ENCODE measurements at places on chromosomes 11 and 22.

DNA sequence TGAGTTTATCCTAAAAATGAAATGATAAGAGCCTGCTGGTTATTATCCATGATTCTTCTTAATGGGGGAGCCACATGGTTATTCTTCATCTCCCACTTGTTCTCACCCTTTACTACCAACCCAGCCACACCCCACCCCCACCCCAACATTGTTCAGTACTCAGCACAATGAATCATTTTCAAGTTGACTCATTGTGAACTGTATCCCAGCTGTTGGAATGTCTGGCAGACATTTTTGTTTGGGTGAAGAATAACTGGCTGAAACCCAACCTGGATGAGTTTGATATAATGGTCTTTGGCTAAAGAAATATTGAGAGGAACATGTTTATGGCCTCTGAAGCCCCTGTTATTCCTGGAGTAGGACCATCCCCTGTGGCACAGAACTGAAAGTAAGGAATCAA lies 136.2 kb downstream of the ELP4 start:
- DNase-seq = peak; percentile 88

GRCh38 chr11:118291477-118292135 lies 12.9 kb upstream of the CD3E start:
- DNase-seq = peak; percentile 18

- no peak for DNase-seq
These were observed 4.3 kb upstream of the SERHL2 start for GRCh38 chr22:42549331-42550060.

DNA sequence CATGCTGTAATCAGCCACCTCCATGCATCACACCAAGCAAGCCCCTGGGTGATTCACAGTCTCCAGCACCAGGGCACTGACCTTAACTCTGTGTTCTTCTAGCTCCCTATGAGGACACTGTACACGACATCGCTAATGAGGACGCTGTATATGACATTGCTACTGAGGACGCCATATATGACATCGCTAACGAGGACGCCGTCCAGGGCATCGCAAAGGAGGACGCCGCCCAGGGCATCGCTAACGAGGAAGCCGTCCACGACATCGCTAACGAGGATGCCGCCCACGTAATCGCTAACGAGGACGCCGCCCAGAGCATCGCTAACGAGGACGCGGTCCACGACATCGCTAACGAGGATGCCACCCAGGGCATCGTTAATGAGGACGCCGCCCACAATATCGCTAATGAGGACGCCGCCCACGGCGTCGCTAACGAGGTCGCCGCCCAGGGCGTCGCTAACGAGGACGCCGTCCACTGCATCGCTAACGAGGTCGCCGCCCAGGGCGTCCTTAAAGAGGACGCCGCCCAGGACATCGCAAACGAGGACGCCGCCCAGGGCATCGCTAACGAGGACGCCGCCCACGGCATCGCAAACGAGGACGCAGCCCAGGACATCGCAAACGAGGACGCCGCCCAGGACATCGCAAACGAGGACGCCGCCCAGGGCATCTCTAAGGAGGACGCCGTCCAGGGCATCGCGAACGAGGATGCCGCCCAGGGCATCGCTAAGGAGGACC lies 34.5 kb upstream of the DGCR6L start:
- no peak for DNase-seq

DNA sequence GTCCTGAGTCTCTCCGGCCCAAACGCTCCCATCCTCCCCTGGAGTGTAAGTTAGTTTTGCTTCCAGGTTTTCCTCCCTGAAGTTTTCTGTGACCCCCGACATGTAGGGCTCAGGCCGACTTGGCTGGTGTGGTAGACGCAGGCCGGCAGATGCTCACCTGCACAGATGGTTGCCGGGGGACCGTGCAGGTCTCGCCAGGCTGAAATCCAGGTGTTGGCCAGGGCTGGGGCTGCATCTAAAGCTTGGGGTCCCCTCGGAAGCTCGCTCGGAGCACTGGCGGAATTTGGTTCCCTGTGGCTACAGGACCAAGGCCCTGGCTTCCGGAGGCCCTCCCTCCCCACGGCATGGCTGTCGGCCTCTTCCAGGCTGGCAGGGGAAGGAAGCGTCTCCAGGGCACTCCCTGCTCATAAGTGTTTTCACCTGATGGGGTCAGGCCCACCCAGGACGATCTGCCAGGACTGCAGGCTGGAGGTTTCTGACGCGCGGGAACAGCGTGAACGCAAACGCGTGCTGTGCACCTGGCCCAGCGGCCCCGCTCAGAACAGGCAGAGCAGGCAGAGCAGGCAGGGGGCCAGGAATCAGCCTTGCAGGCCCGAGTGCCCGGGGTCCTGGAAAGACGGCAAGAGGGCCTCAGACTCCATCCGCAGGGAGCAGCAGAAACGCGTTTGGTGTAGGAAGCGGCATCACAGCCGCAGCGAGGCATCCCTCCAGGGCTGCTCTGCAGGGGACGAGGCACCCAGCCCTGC lies 258.2 kb downstream of the BRD1 start:
- no peak for DNase-seq

GRCh38 chr11:72267956-72268617 lies 24.1 kb upstream of the PHOX2A start:
- no peak for DNase-seq

DNA sequence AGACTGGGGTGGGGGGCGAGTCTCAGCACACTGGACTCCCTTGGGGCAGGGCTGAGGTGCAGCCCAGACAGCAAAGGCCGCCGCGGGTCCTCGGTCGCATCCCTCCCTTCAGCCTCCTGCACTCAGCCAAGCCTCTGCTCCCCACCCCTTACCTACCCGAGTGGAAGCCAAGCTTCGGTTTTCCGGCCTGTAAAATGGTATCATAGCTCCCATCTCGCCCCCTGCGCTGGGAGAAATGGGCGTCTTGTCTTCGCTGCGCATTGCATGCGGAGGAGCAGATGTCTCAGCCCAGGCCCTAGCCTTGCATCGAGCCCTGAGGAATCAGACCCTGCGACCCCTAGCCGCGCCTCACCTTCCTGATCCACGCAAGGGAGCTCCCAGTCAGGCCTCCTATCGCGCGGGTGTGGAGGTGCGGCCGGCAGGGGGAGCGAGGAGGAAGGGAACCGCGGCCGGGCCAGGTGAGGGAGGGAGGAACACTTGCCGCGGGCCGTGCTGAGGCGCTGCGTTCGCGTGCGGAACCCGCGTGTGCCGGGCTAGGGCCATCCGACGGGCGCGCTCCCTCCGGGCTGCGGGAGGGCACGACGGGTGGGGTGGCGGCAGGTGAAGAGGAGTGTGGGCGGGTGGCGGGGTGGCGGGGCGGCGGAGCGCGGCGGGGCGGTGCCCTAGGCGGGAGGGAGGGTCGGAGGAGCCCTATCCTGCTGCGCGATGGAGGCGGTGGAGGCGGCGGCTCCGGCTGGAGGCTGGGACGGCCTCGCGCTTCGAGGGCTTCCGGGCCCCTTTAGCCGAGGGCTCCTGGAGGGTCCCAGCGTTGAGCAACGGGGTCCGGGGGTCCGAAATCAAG lies 4.1 kb upstream of the TBX1 start:
- no peak for DNase-seq

- no peak for DNase-seq
These were observed 338.7 kb downstream of the GUCY1A2 start for GRCh38 chr11:106679581-106679980.

GRCh38 chr11:131885431-131885830 lies 515.0 kb downstream of the NTM start:
- DNase-seq = no peak

GRCh38 chr11:31808721-31809540 lies 2.2 kb downstream of the PAX6 start:
- no peak for DNase-seq

GRCh38 chr22:49053578-49053977 lies 774.1 kb downstream of the BRD1 start:
- no peak for DNase-seq

DNA sequence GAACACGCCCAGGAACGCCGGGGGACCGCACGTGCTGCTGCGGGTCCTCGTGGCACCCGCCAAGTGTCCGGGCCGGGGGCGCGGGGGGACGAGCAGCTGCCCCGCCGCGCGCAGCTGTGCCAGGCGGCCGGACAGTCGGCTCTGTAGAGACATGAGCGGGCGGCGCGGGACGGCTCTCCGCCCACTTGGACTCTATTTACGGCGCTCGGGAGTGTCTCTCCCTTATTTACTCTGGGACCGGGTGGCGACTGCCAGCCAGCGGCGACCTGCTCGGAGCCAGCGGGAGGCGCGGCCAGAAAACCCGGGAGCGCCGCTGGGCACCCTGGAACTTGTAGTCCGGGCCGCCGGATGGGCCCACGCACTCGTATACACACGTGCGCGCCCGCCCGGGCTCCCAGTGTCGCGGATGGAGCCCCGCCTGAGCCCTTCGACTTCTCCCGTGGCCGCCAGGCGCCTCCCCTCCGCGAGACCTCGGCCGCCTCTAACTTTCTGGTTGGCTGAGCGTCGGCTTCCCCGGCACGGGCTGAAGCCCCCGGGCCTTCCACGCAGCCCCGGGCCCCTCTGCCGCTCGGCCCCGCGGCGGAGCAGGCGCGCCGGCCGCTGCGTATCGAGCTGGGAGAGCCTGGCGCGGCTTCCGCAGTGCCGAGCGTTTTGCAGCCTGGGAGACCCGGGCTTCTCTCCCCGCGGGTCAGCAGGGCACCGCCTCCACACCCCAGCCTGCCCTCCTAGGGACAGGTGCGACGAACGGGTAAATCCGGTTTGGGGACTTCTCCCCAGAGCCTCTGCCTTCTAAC lies at the start of gene MACROD1:
TSS of gene MACROD1 (minus strand) at position 272 of the 794 bp plus-strand sequence. CDS start at position 153, 119 bp downstream.
- peak; percentile 80 for DNase-seq

Data from fibroblast of skin of right quadriceps (primary cell).